Stimulated activated CD4-positive, alpha-beta T cell treated with anti-CD3 and anti-CD28 coated beads, Interleukin-4, amount 100 ng/mL, for 48 hours (primary cell): ENCODE measurements at places on chromosomes 11 and 22.

DNA sequence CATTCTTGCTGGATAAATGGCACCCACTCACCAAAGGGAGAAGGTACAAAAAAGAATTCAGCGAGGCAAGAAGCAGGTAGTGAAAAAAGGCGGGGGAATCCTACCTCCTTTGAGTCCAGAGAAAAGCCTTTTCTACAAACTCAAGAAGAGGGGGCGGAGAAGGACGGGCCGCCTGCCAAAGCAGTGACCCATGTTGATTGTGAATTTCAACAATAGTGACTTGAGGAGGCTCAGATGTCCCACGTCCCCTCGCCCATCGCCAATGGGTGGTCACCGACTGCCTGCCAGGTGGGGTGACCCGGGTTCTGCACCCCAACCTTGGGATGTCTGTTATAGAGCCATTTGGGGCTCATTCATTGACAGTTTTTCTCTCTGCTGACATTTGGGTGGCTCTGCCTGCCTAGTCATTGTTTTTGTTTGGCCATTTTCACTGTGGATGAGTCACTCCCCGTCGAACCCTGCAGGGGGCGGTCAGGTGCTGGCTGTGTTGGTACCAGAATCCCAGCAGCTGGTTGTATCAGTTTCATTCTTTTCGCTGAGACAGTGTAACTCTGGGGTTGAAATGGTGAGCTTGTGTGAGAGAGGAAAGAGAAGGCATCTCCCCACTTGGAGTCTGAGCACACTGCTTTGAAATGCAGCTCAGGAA is 163.4 kb upstream of the NCAM1 start:
- DNase-seq, result peak; percentile 6

DNA sequence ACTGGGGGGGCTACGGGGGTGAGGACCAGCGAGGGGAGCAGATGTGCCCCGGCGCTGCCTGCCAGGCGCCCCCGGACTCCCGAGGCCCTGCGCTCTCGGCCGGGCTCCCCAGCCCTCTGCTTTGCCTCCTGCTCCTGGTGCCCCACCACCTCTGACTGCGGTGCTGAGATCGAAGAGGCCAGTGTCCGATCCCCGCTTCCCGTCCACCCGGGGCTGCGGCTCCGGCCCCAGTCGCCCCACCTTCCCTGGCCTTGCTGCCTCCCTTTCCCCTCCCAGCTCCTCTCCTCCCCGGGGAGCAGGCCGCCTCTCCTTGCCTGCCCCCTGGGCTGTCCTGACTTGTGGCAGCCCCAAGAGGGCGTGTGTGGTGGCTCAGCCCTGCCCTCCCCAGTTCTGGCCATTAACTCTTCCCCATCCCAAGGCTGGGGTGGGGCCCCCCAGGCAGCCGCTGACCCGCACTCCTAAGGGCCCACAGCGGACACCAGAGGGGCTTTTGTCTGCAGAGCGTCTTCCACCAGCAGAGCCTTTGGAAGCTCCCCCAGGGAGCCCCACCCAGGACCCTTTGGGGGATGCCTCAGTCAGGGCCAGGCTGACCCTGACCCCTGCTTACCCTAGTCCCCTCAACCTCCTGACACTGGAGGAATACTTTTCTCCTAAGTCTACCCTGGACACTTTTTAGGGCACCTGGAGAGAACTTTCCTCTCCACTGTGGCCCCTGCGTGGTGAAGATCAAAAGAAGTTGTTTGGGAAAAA is 16.6 kb downstream of the RTN4RL2 start:
- no peak for DNase-seq

GRCh38 chr11:3044004-3044403 is 13.2 kb downstream of the CARS1 start:
- no peak for DNase-seq

- DNase-seq, result no peak
These were observed 126.1 kb downstream of the TRIM29 start for GRCh38 chr11:120011836-120012235.

GRCh38 chr11:101185985-101186384 is 56.4 kb upstream of the PGR start:
- DNase-seq, result no peak

GRCh38 chr11:62542750-62543567 is 3.6 kb downstream of the AHNAK start:
- peak; percentile 72 for DNase-seq

DNA sequence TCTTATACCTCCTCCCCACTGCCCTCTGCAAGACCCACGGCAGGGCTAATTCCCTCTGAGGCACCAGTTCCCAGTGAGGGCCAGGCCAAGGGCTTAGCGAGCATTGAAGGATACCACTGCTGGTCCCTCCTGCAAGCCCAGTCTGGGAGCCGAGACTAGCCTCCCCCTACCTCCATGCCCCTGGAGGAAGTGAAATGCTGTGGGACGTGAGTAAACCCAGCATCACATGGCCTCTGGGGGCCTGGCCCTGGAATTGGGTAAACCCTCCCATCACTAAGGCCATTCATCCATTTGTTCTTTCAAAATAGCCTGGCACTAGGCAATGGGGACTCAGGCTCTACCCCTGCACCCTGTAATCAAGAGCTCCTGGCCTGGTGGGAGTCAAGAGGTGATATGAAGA is 24.7 kb downstream of the ARAP1 start:
- no peak for DNase-seq

DNA sequence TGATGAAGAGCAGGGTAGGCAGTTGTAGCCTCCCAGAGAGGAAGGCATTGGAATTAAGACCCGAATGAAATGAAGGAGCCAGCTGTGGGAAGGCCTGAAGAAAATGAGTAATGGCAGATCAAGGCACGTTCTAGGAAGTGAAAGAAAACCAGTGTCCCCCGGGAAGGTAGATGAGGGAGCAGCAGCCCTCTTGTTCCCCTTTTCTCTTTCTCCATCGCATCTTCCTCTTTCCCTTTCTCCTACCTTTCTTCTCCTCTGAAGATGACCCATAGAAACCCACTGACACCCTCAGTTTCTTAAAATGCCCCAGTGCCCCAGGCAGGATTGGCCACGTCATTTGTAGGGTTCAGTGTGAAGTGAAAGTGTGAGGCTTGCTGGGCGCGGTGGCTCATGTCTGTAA is 172.6 kb upstream of the SEZ6L start:
- no peak for DNase-seq

DNA sequence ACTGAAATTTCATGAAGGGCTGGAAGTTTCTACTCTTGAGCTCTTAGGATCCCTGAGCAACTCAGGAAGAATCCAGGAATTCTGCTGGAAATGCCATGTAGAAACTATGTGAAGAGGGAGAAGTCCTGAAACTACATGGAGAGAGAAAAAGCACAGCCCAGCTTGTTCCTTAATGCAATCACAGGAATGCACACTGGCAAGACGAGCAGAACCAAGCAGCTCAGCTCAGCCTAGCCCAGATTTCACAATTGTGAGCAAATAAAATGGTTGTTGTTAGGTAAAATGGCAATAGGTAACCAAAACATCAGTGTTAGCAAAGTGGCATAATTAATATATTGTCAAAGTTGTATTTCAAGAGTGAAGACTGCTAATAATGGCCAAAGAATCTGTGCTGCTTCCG is 28.1 kb downstream of the ZNF214 start:
- no peak for DNase-seq

- DNase-seq, result no peak
These were observed 24.1 kb upstream of the CDC42EP2 start for GRCh38 chr11:65290448-65291165.

DNA sequence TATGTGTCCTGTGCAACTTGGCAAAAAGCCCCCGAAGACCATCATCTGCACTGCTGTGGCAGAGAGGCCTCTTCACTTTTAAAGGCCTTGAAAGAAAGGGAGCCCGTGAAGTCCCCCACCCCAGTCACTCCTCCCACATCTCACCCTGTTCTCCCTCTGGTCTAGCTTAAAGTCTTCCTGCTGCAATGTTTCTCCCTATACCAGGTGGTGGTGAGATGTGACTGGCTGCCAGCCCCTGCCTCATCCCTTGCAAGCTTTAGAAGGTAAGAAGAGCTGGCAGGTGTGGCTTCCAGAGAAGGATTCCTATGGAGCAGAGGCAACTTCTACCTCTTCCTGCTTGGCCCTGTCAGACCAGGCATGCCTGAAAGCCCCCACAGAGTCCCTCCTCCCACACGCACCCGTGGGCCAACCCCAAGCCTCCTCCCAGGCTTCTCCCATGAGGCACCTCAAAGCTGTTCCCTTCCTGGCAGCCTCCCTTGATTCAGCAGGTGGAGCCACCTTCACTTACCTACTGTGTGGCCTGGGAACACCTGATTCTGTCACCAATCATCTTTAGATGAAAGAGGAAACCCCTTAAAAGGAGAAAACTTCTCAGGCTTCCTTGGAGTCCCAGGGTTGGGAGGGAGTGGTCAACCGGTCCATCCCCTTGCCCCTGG is 4.0 kb upstream of the TRIM29 start:
- no peak for DNase-seq

DNA sequence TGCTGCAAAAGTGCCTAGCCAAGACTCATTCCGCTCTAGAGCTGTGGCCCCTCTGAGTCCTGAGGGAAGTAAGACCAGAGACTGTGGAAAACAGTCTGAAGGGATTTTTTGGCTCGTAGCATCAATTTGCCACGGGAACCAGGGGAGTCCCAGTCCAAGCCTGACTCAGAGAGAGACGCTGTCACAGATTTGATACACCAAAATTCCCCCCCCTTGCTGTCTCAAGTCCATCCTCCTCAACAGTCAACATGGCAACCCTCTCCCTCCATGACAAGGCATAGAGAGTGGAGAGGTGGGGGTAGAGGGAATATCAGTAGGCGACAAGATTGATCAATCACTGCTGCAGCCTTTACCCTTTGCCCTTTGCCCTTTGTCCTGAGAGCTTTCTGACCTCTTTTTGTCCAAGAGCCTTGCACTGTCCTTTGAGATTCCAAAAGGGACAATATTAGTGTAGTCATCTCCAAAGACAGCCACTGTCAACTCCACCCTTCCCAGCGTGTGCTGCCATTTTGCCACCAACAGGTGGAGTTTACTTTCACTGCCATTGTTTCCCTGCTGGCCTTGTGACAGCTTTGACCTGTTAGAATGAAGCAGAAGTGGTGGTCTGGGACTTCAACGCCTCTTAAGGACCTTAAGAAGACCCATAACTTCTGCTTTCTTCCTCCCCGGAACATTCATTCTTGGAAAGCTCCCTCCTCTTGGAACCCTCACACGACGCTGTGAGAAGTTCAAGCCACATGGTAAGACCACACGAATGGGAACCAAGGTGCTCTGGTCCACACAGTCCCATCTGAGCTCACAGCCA is 7.3 kb downstream of the SLC15A3 start:
- no peak for DNase-seq

DNA sequence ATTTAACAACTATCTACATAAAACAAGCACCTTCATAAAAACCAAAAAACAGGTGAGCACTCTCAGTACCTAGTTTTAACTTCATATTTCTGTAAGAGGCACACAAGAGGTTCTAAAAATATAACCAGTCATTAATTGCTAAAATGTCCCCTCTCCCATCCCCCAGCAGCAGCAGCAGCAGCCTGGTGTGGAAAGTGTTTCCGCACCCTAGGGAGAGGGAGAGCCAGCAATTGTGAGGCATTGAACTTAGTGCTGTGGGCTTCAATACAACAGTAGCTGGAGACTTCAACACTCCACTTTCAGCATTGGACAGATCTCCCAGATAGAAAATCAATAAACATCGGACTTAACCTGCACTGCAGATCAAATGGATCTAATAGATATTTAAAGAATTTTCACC is 1158.5 kb downstream of the JRKL start:
- no peak for DNase-seq

DNA sequence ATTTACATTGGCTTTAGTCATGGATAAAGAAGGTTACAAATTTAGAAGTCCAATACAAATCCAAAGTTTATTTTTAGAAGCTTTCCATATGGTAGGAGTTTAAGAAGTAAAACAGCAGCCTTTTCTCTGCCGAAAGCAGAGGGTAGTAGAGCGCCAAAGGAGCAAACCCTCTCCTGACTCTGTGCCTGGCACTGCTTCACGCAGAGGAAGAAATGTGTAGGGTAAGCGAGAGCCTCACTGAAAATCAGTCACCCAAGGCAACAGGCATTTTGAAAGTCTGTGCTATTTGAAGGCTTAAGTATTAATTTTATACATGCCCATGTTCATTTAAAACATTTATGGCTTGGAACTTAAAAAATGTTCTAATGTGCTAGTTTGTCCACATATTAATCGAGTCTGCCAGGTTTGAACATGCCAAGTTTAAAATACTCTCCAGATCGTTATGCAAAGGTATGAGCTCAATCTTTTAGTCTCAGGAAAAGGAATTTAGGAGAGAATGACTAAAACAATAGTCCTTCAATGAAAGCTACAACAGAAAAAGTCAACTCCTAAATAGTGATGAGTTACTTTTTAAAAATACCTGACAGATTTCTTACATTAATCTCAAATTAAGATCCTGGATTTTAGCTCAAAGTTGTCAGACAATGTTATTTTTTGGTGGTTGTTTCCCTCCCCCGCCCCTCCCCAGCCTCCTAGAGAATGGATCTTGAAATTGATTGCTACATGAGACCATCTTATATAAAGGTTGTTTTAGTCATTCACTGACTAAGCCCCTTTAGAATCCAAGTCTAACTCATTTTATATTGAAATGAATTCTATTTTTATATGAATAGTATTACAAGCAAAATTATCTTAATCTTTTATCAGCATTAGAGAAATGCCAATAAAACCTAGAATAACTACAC is 38.7 kb downstream of the MRTFA start:
- DNase-seq, result no peak

DNA sequence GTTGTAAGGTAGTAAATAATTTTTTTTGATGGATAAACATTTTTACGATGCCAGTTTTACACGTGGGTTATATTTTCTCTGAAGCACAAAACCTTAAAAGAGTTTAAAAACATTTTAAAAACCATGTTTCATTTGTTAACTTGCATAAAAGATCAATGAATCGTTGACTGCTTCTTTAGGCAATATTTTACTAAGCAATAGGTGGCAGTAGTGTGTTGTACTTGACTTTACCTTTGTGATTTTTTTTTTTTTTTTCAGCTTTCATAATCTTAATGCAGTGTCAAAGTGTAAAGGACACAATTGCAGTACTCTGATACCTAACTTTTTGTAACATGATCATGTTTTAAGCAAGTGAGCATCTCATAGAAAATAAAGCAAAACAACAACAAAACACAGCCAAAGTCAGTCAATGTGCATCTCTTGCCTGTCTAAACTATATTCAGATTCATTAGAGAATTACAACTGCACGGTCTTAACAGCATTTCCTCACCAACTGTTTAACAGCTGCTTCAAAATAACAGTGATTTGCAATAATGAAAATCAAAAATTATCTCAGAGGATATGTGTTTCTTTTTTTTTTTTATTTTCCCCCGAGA is 27.7 kb downstream of the DNAJC24 start:
- DNase-seq, result no peak

- DNase-seq, result no peak
These were observed 22.6 kb upstream of the IRAG1 start for GRCh38 chr11:10716122-10716521.

- DNase-seq, result no peak
These were observed 979.5 kb upstream of the TENM4 start for GRCh38 chr11:80420374-80420773.

- DNase-seq, result peak; percentile 76
These were observed 10.9 kb downstream of the PIM3 start for GRCh38 chr22:49971232-49972162.

GRCh38 chr11:126444072-126444471 is 88.6 kb downstream of the ST3GAL4 start:
- no peak for DNase-seq

GRCh38 chr11:116420770-116421528 is 351.8 kb downstream of the BUD13 start:
- no peak for DNase-seq
